Activated naive CD8-positive, alpha-beta T cell treated with anti-CD3 and anti-CD28 coated beads for 36 hours (primary cell): ENCODE measurements at places on chromosomes 4 and X. TPM values are rescaled to one million over a fixed set of nuclear protein-coding genes. Genes with fewer than 3 reads are reported as not detected.
A peak's percentile ranks its signal among the peaks of the same experiment; 100 is the strongest.

- no peak for DNase-seq
- H3K36me3 ChIP-seq: no peaks in the 10 kb centered on the region
- H3K4me1 ChIP-seq: no peaks in the 10 kb centered on the region
- H3K27me3 ChIP-seq: peaks cover 3% of the 10 kb centered on the region
- no peak overlapping the region for H3K27ac ChIP-seq
Observed at GRCh38 chr4:52343595-52343994, 292.5 kb downstream of the SPATA18 start.

- H3K27me3 ChIP-seq: no peaks in the 10 kb centered on the region
- peaks cover 52% of the 10 kb centered on the region for H3K4me1 ChIP-seq
- peak; percentile 60 for DNase-seq
- peak overlapping the region; percentile 82 for H3K27ac ChIP-seq
- H3K4me3 ChIP-seq: peak overlapping the region; percentile 89
Observed at GRCh38 chr4:2793586-2794485, 951 bp downstream of the SH3BP2 start.

DNA sequence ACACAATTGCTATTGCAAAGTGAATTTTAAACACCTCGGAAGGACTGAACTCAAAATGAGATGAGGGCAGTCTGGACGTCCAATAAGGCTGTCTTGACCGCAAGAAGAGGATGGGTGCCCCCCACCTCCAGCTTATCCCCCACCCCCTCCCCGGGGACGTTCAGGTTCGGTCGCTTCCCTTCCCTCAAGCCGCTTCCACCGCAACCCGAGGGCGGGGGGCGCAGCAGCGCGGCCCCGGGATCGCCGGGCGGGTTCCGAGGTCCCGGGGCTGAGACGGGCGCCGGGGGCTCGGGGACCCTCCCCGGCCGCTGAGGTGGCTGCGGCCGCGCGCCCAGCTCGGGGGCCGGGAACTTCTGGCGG is 480 bp downstream of the USP46 start:
- DNase-seq: no peak
- H3K27me3 ChIP-seq: peaks cover 34% of the 10 kb centered on the region
- H3K4me1 ChIP-seq: peaks cover 15% of the 10 kb centered on the region
- no peak overlapping the region for H3K27ac ChIP-seq

DNA sequence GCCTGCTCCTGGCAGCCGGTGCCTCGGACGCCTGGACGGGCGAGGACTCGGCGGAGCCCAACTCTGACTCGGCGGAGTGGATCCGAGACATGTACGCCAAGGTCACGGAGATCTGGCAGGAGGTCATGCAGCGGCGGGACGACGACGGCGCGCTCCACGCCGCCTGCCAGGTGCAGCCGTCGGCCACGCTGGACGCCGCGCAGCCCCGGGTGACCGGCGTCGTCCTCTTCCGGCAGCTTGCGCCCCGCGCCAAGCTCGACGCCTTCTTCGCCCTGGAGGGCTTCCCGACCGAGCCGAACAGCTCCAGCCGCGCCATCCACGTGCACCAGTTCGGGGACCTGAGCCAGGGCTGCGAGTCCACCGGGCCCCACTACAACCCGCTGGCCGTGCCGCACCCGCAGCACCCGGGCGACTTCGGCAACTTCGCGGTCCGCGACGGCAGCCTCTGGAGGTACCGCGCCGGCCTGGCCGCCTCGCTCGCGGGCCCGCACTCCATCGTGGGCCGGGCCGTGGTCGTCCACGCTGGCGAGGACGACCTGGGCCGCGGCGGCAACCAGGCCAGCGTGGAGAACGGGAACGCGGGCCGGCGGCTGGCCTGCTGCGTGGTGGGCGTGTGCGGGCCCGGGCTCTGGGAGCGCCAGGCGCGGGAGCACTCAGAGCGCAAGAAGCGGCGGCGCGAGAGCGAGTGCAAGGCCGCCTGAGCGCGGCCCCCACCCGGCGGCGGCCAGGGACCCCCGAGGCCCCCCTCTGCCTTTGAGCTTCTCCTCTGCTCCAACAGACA is 4.4 kb downstream of the SOD3 start:
- no peak overlapping the region for H3K4me3 ChIP-seq
- H3K27me3 ChIP-seq: peaks cover 59% of the 10 kb centered on the region
- no peak for DNase-seq

GRCh38 chr4:113555868-113556267 is 205.7 kb downstream of the CAMK2D start:
- H3K4me3 ChIP-seq: no peak overlapping the region
- H3K4me1 ChIP-seq: peaks cover 3% of the 10 kb centered on the region
- no peak for DNase-seq

GRCh38 chr4:7967501-7968261 is 28.0 kb upstream of the AFAP1 start:
- peaks cover 60% of the 10 kb centered on the region for H3K4me1 ChIP-seq
- H3K27me3 ChIP-seq: peaks cover 9% of the 10 kb centered on the region
- H3K4me3 ChIP-seq: no peak overlapping the region

DNA sequence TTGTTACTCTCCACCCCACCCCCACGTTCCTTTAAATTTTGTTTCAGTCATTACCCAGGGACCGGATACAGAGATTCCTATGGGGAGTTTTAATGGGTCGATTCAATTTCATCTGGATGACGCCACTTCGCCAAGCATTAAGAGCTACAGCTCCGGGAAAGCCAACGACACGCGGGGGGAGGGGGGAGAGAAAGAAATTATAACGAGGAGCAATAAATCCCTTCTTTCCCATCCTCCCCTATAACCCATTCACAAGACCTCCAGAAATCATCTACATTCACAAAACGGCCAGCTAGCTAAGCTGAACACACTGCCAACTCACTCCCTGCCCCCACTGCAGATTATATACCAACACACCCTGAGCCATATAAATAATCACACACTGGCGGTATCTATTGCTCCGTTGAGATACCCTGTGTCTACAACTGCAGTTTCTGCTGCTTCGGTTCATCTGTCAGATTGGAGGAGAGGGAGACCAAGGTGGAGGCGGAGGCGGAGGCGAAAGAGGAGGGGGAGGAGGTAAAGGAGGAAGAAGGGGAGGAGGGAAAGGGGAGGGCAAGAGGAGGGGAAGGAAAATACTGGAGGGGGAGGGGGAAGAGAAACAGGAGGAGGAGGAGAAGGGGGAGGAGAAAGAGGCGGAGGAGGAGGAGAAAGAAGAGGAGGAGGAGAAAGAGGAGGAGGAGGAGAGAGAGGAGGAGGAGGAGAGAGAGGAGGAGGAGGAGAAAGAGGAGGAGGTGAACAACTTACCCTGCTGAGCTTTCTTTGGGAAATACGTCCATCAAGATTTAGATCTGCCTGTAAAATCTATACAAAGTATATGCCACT is 113.9 kb upstream of the VAMP7 start:
- H3K4me1 ChIP-seq: peaks cover 2% of the 10 kb centered on the region
- peak; percentile 5 for DNase-seq
- H3K27me3 ChIP-seq: no peaks in the 10 kb centered on the region
- H3K27ac ChIP-seq: peak overlapping the region; percentile 57
- H3K36me3 ChIP-seq: no peaks in the 10 kb centered on the region
- peak overlapping the region; percentile 72 for H3K4me3 ChIP-seq

DNA sequence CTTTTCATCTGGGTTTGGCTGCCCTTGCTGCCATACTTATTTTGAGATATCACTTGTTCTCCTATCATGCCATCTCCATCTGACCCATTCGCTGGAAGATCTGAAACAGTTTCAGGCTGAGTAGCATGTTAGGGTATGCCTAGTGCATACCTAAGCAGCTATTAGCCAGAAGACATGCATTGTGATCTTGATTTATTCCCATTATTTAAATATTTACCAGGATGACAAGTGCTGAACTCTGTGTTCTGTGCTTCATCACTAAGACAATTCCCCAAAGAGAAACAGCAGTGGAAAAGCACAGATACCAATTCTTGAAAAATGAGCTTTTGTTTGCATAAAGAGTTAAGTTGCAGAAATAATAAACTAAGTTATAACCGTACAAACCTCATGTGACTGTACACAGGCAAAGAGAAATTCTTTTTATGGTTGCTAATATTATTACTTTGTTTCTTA is 271.0 kb upstream of the ARSJ start:
- H3K36me3 ChIP-seq: no peaks in the 10 kb centered on the region
- peaks cover 3% of the 10 kb centered on the region for H3K27me3 ChIP-seq
- no peak for DNase-seq
- H3K4me1 ChIP-seq: no peaks in the 10 kb centered on the region
- no peak overlapping the region for H3K4me3 ChIP-seq
- H3K27ac ChIP-seq: no peak overlapping the region

GRCh38 chr4:3879681-3880614 is 113.8 kb downstream of the ADRA2C start:
- no peak for DNase-seq
- peaks cover 3% of the 10 kb centered on the region for H3K4me1 ChIP-seq
- H3K27ac ChIP-seq: no peak overlapping the region
- no peaks in the 10 kb centered on the region for H3K36me3 ChIP-seq
- H3K4me3 ChIP-seq: no peak overlapping the region
- H3K27me3 ChIP-seq: peaks cover 42% of the 10 kb centered on the region

DNA sequence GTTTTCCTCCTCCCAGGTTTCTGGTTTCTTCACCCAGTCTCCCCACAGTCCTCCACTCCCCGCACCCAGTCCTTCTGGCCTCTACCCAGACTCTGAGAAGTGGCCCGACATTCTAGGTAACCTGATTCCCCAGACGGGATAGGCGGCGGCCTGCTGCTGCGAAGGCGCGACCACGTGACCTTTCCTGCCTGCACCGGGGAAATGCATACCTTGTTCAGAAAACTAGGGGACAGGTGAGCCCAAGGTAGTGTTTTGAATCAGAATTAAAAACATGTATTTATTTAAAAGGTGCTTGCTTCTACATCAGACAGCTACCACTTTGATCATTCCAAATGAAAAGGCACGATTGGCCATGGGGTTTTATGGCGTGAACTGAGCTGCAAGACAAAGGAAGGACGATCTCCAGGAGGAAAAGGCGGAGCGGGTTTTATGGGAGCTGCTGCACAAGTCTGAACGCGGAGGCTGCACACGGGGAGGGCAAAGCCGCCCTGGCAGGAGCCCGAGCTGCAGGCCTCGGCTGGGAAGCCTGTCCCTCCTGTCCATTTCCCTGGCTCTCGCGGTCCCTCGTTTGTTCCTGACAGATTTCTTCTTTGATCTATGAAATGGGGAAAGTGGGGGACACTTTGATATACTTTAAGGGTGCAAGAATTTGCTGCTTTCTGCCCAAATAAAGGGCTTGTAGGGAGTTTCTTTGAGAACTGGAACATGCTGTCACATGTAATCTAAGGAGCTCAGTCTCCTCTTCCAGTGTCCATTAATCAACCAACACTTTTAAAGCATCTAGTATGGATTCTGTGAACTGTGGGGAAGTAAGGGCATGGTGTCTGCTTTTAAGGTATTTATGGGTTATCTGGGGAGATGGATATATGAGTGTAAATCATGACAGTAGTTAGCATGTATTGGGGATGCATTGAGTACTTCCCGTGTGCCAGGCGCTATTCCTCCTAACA is 150.9 kb downstream of the SPRY1 start:
- H3K4me3 ChIP-seq: no peak overlapping the region
- H3K27ac ChIP-seq: no peak overlapping the region
- H3K4me1 ChIP-seq: peaks cover 2% of the 10 kb centered on the region
- peaks cover 3% of the 10 kb centered on the region for H3K36me3 ChIP-seq

DNA sequence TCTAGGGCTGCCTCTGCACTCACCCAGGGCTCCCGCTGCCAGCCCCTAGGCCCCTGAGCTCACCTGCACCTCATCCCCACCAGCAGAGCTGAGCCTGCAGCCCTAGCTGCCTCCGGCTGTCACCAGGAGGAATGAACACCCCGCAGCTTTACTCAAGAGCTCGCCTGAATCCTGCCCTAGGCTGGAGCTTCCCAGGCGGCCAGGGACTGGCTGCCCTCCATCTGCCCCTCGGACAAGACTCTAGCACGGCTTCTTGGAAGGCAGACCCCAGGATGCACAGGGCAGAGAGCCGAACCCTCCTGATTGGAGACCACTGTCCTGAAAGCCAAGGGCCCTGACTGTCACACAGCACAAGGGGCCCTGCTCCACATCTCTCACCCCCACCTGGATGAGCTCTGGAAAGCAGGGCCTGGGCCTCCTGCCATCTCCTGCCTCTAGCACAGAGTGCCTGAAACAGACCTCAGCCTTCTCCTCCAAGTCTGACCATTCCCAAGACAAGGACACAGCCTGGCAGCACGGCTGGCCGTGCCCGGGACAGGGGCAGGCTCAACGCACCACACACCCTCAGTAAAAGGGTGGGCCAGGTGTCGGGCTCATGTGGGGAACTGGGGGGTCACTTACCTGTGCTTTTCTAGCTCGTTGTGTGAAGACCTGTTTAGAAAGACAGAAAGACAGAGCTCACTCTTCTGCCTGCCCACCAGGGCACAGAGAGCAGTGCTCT is 4.4 kb downstream of the MXD4 start:
- no peaks in the 10 kb centered on the region for H3K36me3 ChIP-seq
- H3K27ac ChIP-seq: no peak overlapping the region
- H3K4me3 ChIP-seq: no peak overlapping the region

DNA sequence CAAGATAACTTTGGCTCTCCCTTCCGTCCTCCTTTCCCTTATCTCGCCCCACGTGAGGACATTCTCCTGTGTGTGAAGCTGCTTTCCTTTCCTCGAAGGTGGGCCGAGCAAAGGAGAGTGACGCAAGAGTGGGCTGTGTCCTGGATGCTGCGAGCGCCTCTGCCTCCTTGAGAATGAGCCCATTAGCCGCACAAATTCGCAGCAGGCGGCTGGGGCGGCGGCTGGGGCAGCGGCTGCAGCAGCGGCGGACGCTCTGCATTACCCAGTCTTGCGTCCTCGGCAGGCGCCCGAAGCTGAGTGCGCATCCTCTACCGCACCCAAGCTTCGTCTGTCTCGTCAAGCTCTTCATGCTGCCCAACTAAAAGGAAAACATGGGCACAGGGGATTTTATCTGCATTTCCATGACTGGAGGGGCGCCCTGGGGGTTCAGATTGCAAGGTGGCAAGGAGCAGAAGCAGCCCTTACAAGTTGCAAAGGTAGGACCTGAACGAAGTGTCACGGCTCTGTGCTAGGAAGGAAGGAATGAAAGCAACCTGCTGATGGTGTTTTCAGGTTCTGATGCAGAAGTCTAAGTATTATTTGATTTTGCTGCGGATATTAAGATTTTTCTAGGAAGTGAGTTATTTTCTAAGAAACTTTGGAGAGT is at the start of gene SYNPO2:
Gene SYNPO2, plus strand, starts transcription at position 189 of the 646 bp plus-strand sequence. Its CDS starts 183 bp downstream, at position 372.
- peak within 1 kb of the TSS; percentile 39 for H3K27ac ChIP-seq
- H3K27me3 ChIP-seq: peaks cover 45% of the 10 kb centered on the region
- H3K36me3 ChIP-seq: no peaks in the 10 kb centered on the region
- H3K4me3 ChIP-seq: peak within 1 kb of the TSS; percentile 75

Gene RNF128
- total RNA-seq: not detected

Gene TLR10
- total RNA-seq: 0.29 TPM

Gene F11
- total RNA-seq: not detected

Gene PPP2R2C
- total RNA-seq: not detected

Gene LNX1
- not detected for total RNA-seq

Gene MAP7D2
- 0.70 TPM for total RNA-seq
